Activated CD8-positive, alpha-beta memory T cell treated with anti-CD3 and anti-CD28 coated beads for 1 hour (primary cell): ENCODE measurements at places on chromosomes 5 and 9.

DNA sequence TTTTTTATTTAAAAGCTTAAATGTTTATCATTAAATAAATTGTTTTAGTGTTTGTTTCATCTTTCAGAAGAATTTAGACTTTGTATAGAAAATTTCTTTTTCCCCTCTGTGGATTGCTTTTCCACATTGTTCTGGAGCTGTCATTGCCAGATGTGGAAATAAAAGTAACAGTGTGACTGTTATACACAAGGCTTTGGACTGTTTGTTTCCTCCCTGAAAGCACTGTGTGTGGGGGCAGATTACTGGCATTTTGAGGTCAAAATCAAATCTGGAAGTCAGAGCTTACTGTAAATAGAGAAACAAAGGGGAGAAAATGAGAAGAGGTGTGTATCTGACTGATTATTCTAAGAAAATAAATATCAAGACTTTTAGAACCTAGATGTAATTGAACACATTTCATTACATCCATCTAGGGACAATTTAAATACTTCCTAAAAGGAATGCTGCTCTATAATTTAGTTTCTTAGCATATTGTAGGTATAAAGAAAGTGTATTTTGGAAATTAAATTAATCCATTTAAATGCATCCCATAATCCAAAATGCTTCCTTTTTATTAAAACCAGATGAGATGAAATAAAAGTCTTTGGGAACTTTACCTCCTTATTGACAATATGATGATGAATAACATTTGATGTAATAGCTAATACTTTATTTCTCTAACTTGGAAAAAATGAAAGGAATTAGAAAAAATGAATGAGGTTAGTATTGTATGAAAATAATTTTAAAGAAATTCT lies 51.9 kb downstream of the ERCC6L2 start:
- DNase-seq, result no peak

DNA sequence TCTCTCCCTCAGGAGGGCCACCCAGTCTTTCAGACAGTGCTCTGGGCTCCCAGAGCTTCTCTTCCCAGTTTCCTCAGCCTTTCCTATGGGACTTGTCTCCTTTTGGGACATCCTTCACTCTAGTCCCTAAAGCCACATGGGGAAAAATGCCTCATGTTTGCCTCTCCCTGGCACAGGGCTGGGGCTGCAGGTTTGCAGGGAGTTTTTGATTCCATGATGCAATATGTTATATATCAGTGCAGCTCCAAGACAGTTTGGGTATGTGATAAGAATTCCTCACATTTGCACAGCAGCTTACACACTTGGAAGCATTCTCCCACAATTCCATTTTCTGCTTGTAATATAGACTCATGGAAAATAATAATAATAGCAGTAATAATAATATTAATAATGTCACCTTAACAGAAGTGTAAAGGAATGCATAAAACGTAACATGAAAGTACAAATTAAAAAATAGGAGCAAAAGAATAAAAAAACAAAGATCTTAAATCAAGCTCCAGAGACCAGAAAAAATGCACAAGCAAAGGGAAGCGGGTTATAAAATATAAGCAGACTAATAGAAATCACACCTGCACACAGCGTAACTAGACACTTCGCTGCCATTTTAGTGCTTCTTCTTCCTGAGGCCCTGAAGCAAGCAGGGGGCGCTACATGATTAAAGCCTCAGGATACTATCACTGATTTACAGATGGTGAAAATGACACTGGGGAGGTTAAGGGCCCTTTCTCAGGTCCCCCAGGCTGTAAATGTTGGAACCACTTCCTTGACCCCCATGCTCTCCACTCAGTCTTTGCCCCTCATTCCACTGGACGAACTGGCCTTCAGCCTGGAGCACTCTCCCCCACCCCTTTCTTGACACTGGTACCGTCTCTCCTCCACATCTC lies 70.0 kb upstream of the IL17B start:
- DNase-seq, result no peak

DNA sequence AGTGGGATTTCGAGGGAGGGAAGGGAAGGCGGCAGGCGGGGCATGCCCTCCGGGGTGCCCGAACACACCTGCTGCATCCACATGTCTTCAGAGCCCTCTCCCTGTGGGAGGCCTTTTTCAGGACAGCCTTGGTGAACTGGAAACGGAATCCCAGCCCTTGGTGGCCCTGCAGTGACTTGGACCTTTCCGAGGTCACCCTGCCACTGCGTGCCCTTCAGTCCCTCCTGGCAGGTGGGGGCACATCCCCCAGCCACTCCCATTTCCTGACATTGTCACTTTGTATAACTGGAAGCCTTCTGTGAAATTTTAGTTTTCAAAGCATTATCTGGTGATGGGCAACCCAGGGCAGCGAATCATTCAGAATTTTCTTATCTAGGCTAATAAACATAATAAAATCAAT lies 11.0 kb upstream of the AHRR start:
- DNase-seq, result no peak

- DNase-seq, result no peak
These were observed 289.0 kb downstream of the NR3C1 start for GRCh38 chr5:143114481-143114880.

GRCh38 chr5:76870046-76870445 lies 20.2 kb downstream of the S100Z start:
- no peak for DNase-seq
